GM04503 (cell line): ENCODE measurements at places on chromosomes 3 and 15.
A peak's percentile ranks its signal among the peaks of the same experiment; 100 is the strongest.

- DNase-seq = no peak
Measured at GRCh38 chr3:107969525-107969924, 121.3 kb downstream of the CD47 start.

DNA sequence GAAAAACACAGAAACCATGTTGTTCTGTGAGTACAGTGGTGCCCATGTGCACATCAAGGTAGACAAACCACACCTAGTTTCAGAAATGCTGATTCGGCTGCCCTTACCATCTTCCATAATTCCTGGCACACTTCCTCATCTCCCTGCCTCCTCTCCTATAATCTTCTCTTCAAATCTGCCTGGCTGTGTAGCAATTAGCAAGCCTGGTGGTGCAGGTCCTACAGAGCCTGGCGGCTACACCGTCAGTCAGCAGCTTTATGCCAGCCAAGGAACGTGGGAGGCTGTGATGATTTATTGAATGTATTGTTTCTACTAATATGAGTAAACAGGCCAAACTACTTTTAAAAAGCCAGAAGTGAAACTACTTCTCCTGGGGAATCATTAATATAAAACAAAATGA, 106.8 kb downstream of the SEMA6D start:
- DNase-seq = no peak

DNA sequence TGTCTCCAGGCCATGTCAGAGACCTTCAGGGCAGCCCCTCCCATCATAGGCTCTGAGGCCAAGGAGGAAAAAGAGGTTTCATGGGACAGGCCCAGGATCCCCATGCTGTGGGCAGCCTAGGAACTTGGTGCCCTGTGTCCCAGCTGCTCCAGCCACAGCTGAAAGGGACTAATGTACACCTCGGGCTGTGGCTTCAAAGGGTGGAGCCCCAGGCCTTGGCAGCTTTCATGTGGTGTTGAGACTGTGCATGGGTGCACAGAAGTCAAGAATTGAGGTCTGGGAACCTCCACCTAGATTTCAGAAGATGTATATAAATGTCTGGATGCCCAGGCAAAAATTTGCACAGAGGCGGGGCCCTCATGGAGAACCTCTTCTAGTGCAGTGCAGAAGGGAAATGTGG, 6.6 kb upstream of the SSR3 start:
- no peak for DNase-seq

DNA sequence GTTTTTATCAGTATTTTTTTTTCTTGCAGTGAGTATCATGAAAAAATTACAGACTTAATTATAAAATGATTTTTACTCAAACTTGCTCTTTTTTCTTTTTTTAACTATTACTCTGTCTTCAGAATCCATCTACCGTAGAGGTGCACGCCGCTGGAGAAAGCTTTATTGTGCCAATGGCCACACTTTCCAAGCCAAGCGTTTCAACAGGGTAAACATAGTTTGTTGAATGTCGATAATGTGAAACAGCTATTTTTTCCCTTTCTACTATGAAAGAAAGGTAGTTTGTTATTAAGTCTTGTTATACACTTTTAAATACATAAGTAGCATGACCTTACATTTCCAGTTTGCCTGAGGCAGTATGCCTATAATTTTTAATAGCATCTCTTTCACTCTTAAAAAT, 45.6 kb downstream of the PRKCI start:
- DNase-seq = no peak

GRCh38 chr15:67839499-67839928, 331 bp downstream of the RNU6-1 start:
- DNase-seq = no peak

GRCh38 chr15:34292621-34293020, 45.0 kb downstream of the SLC12A6 start:
- DNase-seq = no peak

- DNase-seq = no peak
Measured at GRCh38 chr3:120649830-120650233, 32.2 kb downstream of the HGD start.

- no peak for DNase-seq
Measured at GRCh38 chr3:23365066-23365465, 161.9 kb downstream of the UBE2E2 start.

- no peak for DNase-seq
Measured at GRCh38 chr3:68751888-68752287, 180.5 kb downstream of the TAFA4 start.

- DNase-seq = peak; percentile 76
Measured at GRCh38 chr3:187811585-187812250, 66.5 kb upstream of the BCL6 start.

DNA sequence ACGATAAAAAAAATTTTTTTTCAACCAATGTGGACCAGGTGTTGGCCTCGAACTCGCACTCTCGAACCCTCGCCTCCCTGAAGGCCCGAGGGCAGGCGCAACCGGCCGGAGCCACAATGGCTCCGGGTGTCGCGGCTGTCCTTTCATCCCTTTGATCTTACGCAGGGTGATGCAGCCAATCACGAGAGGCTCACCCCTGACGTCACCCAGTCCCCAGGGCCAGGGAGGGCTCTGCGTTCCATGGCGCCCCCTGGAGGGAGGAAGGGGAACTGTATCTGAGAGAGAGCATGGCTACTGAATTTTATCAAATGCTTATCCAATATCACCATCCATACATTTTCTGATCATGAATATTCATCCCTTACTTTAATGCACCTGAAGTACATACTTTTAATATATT, 15.4 kb upstream of the GMNC start:
- no peak for DNase-seq

GRCh38 chr3:126446791-126447190, 28.9 kb downstream of the ZXDC start:
- DNase-seq = no peak

- DNase-seq = no peak
Measured at GRCh38 chr15:67944010-67944641, 104.3 kb upstream of the RNU6-1 start.

DNA sequence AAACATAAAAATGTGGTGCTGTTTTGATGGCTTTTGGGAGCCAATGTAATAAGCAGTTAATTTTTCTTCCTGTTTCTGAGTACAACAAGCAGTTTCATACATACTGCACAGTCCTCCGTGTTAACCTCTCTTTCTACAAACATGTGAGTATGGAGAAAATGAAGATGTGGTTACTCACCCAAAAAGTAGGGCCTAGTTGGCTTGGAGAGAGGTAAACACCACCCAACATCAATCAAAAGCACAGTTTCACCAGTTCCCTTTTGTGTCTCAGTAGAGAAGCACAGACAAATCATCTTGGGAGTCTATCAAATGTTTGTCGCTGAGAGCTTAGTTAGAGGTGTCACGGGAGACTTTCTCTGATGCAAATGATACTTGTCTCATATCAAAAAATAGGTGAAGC, 320.2 kb downstream of the UNC13C start:
- no peak for DNase-seq

- DNase-seq = no peak
Measured at GRCh38 chr15:57302640-57303257, 73.6 kb upstream of the CGNL1 start.

DNA sequence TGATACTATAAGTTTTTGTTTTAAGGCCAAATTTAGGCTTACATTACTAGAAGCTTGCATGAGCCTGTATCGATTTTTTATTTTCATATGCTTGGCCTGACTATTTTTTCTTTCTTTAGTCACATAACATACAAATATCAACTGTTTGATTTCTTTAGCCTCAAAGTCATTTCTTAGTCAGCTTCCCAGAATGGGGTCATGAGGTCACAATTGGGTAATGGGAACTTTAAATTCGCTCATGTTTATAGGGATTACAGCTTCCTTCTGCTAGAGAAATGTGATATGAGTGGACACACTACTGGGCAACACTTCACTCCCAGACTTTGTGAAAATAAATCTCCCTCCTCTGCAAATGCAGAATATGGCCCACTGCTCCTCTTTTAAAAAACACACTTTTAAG, 9.1 kb upstream of the TIPARP start:
- DNase-seq = no peak

DNA sequence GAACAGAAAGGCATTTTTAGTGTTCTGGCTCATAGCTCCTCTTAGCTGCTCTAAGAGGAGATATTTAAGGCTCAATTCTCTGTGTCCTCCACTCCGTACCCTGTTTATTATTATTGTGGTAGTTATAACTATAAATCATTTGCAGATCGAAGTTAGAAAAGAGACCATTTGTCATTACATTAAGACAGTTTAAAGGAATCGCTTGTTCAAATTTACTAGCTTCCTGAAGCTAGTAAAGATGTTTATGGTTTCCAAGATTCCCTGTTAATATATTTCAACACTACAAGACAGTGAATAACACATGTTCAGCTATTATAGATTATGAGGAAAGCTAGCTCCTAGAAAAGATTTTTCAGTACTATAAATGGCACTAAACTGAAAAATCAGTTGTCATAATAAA, 12.6 kb downstream of the ATXN7 start:
- DNase-seq = no peak

DNA sequence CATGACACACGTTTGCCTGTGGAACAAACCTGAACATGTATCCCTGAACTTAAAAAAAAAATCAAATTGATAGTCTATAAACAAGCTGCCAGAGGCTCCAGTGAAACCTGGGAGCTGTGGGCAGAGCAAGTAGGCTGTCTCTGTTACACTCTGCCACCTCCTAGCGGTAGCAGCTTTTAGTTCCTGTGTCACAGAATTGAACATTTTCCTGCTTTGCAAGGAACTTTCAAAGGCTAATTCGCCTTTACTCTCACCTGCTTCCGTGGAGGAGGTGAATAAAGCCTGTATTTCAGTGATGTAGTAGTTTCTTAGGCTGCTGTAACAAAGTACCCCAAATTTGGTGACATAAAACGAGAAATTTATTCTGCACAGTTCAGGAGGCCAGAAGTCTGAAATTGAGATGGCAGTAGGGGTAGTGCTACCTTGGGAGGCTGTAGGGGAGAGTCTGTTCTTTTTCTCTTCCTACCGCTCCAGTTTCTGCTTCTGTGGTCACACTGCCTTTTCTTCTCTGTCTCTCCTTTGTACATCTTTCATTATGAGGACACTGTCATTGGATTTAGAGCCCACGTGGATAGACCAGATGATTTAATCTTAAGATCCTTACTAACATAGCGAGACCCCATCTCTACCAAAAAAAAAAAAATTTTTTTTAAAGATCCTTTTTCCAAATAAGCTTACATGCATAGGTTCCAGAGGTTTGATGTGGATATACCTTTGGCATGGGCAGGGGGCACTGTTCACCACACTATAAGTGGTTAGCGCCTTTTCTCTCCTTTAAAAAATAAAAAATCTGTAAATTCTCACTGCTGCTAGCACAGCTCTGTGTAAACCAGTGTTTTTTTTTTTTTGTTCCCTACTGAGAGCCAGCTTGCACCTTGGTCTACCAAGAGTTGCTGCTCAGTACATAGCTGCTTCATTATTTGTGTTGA, 25.3 kb downstream of the FBXO22 start:
- DNase-seq = no peak

DNA sequence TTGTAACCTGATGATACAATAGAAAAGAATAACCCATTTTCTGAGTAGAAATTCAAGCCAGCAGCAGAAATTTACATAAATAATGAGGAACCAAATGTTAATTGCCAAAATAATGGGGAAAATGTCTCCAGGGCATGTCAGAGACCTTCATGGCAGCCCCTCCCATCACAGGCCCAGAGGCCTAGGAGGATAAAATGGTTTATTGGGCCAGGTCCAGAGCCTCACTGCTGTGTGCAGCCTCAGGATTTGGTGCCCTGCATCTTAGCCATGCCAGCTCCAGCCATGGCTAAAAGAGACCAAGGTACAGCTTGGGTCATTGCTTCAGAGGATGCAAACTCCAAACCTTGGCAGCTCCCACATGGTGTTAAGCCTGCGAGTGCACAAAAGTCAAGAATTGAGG, 352.1 kb upstream of the MEIS2 start:
- no peak for DNase-seq

GRCh38 chr3:53807117-53807810, 39.0 kb downstream of the CHDH start:
- no peak for DNase-seq

GRCh38 chr3:140655678-140656077, 22.2 kb upstream of the TRIM42 start:
- no peak for DNase-seq

- no peak for DNase-seq
Measured at GRCh38 chr15:77097248-77097721, 26.4 kb upstream of the TSPAN3 start.

DNA sequence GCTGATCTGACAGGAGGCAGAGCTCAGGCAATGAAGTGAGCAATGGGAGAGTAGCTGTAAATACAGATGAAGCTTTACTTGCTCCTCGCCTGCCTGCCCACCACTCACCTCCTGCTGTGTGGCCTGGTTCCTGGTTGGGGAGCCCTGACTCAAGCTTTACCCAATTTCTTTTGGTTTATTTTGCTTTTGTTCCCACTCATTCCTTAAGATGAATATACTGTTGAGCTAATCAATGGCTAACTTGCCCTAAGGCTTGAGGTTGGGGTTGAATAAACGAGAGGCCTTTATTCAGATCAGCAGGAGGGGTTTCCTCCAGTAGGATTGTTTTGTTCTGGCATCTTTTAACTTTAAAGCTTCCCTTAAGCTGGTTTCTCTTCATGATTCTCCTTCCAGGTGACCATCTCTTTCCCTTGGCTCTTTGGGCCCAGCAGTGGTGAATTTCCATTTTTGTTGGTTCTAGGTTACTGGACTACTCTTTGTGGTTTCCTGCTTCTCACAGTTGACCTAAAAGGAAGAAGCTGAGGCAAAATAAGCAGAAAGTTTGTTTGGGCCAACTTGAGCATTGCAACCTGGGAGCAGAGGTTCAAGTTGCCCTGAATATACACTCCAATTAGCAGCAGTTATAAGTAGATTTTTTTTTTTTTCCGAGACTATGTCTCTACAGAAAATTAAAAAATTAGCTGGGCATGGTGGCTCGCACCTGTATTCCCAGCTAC, 44.4 kb downstream of the STARD9 start:
- DNase-seq = no peak

- no peak for DNase-seq
Measured at GRCh38 chr3:11924518-11924917, 77.8 kb upstream of the TAMM41 start.

DNA sequence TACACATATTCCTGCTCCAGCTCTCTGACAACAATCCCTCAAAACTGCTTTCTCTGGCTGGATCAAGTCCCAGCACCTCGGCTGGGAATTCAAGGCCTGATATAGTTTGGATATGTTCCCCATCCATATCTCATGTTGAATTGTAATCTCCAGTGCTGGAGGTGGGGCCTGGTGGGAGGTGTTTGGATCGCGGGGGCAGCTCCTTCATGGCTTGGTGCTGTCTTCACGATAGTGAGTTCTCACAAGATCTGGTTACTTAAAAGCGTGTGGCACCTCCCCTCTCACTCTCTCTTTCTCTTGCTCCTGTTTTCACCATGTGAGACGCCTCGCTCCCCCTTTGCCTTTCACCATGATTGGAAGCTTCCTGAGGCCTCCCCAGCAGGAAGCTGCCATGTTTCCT, 47.4 kb upstream of the SYN2 start:
- no peak for DNase-seq

- no peak for DNase-seq
Measured at GRCh38 chr3:436053-436452, 239.5 kb downstream of the CHL1 start.

DNA sequence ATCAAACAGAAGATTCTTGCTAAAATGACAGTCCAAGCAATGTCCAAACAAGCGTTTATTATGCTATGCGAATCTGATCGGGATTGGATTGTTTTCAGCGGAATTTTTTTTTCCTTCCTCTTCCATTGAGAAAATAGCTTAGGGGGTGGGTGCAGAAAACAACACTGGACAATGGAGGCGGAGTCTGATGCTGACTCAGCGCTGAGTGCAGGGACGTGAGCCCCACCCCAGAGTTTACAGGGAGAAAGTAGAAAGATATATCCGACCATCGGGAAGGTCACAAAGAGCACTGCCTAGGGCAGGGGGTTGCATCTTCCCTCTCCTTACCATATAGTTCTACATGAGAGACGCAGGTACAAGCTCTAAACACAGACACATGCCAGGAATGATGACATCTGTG, 117.0 kb downstream of the FOXP1 start:
- no peak for DNase-seq

GRCh38 chr3:131328721-131329120, 52.9 kb upstream of the NUDT16 start:
- DNase-seq = no peak
